ENCODE measurements at places on chromosomes 2 and 18.

- peak; percentile 5 for DNase-seq
Observed at GRCh38 chr18:63783394-63783793, 8.2 kb downstream of the SERPINB7 start.

GRCh38 chr2:65064728-65065552, 8.7 kb downstream of the CEP68 start:
- no peak for DNase-seq

DNA sequence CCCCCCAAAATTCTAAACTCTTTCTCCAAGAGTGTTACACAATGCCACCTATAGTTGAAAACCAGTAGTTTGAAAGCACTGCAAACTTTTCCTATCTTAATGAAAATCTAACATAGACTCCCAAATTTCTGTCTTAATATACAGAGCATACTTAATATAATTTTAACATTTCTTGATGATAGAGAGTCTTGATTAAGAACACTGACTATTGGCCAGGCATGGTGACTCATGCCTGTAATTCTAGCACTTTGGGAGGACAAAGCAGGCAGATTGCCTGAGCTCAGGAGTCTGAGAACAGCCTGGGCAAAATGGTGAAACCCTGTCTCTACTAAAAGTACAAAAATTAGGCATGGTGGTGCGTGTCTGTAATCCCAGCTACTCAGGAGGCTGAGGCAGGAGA, 34.2 kb downstream of the ASXL2 start:
- no peak for DNase-seq

GRCh38 chr2:60159519-60159918, 393.9 kb downstream of the BCL11A start:
- DNase-seq, result no peak

- DNase-seq, result no peak
Observed at GRCh38 chr2:163771596-163771995, 35.8 kb upstream of the FIGN start.

DNA sequence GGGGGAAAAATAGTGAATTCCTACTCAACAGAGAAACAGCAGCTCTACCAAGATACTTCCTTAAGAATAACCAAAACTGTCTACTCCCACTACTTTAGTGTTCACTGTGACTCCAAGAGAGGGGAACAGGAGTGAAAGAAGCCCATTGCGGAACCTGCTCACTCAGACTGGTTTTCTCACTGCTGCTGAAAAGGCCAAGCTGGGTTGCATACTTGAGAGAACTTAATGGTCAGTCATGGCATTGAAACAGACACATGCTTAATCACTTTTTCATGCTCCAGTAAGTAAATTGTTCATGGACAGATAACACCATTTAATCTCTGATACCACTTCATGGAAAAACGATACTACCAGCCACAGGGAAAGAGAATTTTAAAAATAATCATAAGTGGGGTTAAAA, 35.7 kb upstream of the SLC8A1 start:
- DNase-seq, result no peak
